ENCODE measurements at places on chromosomes 5 and 9.
A peak's percentile ranks its signal among the peaks of the same experiment; 100 is the strongest.

DNA sequence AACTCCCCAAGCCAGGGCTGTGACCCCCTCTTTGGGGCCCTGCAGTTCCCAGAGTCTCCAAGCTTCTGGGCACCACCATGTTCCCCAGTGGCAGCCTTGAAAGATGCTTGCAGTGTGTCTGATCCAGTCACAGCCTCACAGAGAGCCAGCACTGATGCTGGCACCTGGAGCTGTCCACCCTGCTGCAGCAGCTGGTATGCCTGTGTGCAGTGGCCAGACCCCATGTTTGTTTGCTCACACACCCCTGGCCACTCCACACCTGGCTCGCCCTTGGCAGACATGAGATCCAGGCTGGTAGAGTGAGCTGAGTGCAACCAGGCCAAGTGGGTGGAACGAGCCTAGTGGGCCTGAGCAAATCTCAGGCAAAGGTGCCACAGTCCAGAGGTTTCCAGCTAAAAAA lies 106.0 kb downstream of the C9orf50 start:
- no peak overlapping the region for H3K27ac ChIP-seq
- H3K27me3 ChIP-seq = peaks cover 4% of the 10 kb centered on the region
- no peak for DNase-seq
- peaks cover 6% of the 10 kb centered on the region for H3K36me3 ChIP-seq

GRCh38 chr5:54702470-54702869 lies 184.9 kb downstream of the SNX18 start:
- no peak overlapping the region for H3K27ac ChIP-seq
- no peaks in the 10 kb centered on the region for H3K36me3 ChIP-seq
- no peaks in the 10 kb centered on the region for H3K27me3 ChIP-seq
- H3K4me3 ChIP-seq = no peak overlapping the region

- peaks cover 11% of the 10 kb centered on the region for H3K4me1 ChIP-seq
- no peak overlapping the region for H3K4me3 ChIP-seq
- no peak for DNase-seq
- H3K36me3 ChIP-seq = peaks cover 2% of the 10 kb centered on the region
Observed at GRCh38 chr5:176680226-176680563, 32.9 kb downstream of the TSPAN17 start.

DNA sequence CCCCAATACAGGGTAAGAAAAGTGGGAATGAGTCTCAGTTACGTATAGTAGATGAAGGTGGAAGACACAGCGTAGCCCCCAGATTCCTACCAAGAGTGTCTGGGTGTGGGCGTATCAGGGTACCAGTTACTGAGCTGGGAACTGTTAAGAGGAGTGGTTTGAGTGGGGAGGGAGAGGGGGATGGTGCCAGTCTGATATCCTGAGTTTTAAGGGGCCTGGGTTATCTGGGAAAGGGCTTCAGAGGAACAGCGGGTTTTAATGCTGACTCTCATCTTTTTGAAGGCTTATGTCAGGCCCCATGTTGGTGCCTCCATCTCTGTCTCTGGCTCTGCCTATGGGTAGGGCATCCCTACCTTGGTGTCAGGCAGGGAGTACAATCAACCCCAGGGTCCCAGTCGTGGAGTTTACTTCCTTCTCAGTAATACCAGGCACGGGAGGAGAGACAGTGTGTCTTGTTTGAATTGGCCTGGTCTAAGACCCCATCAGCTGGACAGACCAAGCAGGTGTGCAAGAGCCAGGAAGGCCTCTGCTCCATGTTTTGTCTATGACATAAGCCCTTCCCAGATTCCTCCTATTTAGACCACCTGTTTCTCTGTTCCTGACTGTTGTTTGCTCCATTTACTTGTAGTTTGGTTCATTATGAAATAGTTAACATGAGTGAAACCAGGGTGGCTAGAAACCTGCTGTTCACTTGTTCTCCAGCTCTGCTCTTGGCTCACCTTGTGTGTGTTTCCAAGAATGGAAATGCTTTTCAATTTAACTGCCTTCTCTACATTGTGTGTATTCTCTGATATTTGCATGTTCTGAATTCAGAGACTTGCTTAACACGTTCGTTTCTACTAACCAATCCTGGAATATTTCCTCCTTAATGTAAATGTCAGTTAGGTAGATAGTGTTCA lies 125.6 kb downstream of the DAB2IP start:
- DNase-seq = no peak
- H3K27me3 ChIP-seq = peaks cover 15% of the 10 kb centered on the region
- H3K4me3 ChIP-seq = no peak overlapping the region
- H3K4me1 ChIP-seq = peaks cover 5% of the 10 kb centered on the region
- H3K36me3 ChIP-seq = peaks cover 4% of the 10 kb centered on the region

GRCh38 chr9:124477648-124478285 lies 27.5 kb downstream of the ADGRD2 start:
- no peak overlapping the region for H3K27ac ChIP-seq
- H3K36me3 ChIP-seq = no peaks in the 10 kb centered on the region
- no peak for DNase-seq
- peaks cover 5% of the 10 kb centered on the region for H3K4me1 ChIP-seq

DNA sequence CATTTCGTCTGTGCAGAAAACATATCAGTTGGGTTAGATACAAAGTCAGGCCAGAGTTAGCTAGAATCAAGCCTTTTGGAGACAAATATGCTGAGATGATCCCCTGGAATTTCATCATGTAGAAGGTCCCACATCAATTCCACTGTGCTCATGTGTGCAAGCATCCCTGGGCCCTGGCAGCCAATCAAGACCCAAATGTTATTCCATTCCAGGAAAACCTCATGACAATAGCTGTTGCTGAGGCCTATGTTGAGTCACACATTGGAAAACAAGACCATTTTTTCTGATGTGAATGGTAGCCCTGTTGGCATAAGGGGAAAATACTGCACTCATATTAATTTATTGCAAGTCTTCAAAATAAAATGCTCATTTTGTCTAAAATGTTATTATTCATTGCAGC lies 11.5 kb downstream of the SPOCK1 start:
- H3K27me3 ChIP-seq = no peaks in the 10 kb centered on the region
- H3K36me3 ChIP-seq = no peaks in the 10 kb centered on the region
- H3K27ac ChIP-seq = no peak overlapping the region
- H3K4me3 ChIP-seq = no peak overlapping the region
- no peaks in the 10 kb centered on the region for H3K4me1 ChIP-seq

DNA sequence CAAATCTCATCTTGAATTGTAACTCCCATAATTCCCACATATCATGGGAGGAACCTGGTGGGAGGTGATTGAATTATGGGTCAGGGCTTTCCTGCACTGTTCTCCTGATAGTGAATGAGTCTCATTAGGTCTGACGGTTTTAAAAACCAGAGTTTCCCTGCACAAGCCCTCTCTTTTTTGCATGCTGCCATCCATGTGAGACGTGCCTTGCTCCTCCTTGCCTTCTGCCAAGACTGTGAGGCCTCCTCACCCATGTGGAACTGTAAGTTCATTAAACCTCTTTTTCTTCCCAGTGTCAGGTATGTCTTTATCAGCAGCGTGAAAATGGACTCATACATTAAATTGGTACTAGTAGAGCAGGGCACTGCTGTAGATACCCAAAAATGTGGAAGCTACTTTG lies 22.4 kb upstream of the KDM4C start:
- no peak overlapping the region for H3K4me3 ChIP-seq
- H3K27me3 ChIP-seq = no peaks in the 10 kb centered on the region
- peak overlapping the region; percentile 5 for H3K27ac ChIP-seq

- DNase-seq = no peak
- no peak overlapping the region for H3K4me3 ChIP-seq
Observed at GRCh38 chr5:16976625-16977008, 40.5 kb upstream of the MYO10 start.

DNA sequence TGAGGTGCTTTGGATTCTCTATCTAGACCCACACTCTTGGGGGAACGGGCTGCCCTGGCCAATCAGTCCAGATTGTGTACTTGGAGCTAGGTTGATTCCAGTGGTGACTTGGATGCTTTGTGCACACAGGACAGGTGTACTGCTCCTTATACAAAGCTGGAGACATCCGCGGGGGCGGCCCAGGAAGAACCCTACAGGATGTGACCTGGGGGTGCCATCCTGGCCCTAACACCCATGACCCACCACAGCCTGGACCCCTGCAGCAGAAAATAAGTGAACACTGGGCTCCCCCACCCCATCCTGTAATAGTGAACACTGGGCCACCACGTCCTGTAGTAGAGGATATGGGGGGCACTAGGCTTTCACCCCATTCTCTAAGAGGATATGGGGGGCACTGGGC lies 12.1 kb upstream of the PLEKHG4B start:
- peaks cover 23% of the 10 kb centered on the region for H3K27me3 ChIP-seq
- no peak overlapping the region for H3K4me3 ChIP-seq
- H3K27ac ChIP-seq = no peak overlapping the region
- no peak for DNase-seq
- peaks cover 4% of the 10 kb centered on the region for H3K36me3 ChIP-seq
- H3K4me1 ChIP-seq = no peaks in the 10 kb centered on the region

- no peaks in the 10 kb centered on the region for H3K36me3 ChIP-seq
- H3K4me1 ChIP-seq = peaks cover 3% of the 10 kb centered on the region
- no peak for DNase-seq
- H3K27me3 ChIP-seq = peaks cover 8% of the 10 kb centered on the region
- H3K27ac ChIP-seq = no peak overlapping the region
Observed at GRCh38 chr5:62093976-62094375, 212.0 kb upstream of the KIF2A start.

DNA sequence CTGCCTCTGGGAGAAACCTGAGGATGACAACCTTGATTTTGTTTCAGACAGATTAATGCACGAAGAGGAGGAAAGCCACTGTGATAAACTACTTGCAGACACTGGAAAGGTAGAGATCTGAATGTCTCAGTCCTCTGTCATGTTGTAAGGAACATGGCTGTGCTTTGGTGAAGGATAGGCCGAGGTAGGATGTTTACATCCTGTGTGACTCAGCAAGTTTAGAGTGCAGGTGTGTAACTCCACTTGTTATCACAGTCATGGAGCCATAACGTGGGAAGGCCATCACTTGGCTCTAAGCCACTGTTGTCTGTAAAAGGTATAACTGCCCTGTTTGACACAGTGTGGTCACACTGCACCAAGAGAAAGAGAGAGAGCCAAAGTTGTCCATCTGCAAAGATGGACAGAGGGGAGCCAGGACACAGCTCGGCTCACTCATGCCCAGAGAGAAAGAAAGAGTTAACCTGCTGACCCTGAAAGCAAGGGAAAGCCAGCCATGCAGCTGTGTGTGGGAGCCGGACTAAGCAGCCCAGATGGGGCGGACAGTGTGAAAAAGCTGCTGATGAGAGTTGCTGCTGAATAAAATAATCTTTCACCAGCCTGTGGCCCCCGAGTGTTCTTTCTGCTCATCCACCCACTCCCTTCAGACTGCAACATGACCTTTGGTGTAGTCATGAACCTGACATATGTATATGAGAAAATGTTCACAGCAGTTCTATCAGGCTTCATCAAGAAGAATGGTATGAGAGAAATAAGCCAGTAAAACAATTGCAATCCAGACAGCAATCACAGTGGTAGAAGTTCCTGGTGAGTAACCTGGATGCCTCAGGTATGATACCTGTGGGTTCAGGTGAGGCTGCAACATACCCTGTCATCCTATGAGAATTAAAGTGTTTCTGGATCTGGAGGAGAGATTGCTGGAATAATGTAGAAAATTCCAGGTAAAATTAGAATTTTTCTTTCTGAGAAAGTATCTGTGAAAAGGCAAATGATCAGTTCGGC lies 115.9 kb downstream of the TARS1 start:
- H3K4me3 ChIP-seq = no peak overlapping the region

- H3K27me3 ChIP-seq = no peaks in the 10 kb centered on the region
- DNase-seq = no peak
Observed at GRCh38 chr5:55308254-55308836, 556 bp downstream of the MTREX start.

GRCh38 chr5:149886060-149886459 lies 58.5 kb downstream of the PDE6A start:
- no peak for DNase-seq
- no peak overlapping the region for H3K27ac ChIP-seq
- no peaks in the 10 kb centered on the region for H3K4me1 ChIP-seq
- H3K36me3 ChIP-seq = peaks cover 2% of the 10 kb centered on the region
- H3K27me3 ChIP-seq = peaks cover 12% of the 10 kb centered on the region

- no peaks in the 10 kb centered on the region for H3K27me3 ChIP-seq
- H3K36me3 ChIP-seq = peaks cover 2% of the 10 kb centered on the region
- no peak overlapping the region for H3K4me3 ChIP-seq
- peaks cover 21% of the 10 kb centered on the region for H3K4me1 ChIP-seq
Observed at GRCh38 chr9:36046923-36047322, 10.2 kb downstream of the RECK start.

DNA sequence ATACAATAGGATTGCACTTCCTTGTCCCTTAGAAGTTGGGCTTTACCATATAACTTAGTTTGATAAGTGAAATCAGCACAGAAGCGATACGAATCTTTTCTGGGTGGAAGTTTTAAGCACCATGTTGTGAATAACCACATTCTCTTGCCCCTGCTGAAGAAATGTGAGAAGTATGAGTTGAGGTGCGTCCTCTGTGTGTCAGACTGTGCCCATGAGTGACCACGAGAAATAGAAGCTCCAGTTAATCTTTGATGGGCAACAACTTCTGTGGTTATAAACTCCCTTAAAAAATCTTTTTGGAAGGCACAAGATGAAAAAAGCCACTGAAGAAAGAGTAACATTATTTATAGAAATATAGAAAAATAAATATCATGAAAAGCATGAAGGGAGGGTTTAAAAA lies 668.2 kb downstream of the DTWD2 start:
- H3K4me1 ChIP-seq = no peaks in the 10 kb centered on the region
- H3K27me3 ChIP-seq = no peaks in the 10 kb centered on the region
- no peaks in the 10 kb centered on the region for H3K36me3 ChIP-seq
- DNase-seq = no peak
- H3K27ac ChIP-seq = no peak overlapping the region
- H3K4me3 ChIP-seq = no peak overlapping the region

DNA sequence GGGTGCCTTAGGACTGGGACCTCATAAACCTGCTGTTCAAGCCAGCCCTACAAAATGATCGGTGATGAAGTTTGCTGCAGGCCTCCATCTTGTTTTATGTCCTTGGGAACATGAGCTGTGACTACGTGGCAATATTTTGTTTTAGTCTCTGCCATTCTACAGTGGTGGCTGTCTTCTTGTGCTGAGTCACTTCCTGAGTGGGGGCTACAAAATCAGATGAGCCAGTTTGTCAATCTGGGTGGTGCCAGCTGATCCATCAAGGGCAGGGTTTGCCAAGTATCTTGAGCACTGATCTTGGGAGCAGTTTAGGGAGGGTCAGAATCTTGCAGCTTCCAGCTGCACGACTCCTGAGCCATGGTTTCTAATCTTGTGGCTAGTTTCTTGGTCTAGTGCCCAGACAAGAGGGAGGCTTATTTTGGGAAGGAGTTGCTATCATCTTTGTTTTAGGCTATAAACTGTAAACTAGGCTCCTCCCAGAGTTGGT lies 94.7 kb downstream of the YTHDC2 start:
- no peak overlapping the region for H3K4me3 ChIP-seq
- H3K4me1 ChIP-seq = peaks cover 4% of the 10 kb centered on the region
- H3K27me3 ChIP-seq = peaks cover 15% of the 10 kb centered on the region
- no peak for DNase-seq
- H3K27ac ChIP-seq = no peak overlapping the region

DNA sequence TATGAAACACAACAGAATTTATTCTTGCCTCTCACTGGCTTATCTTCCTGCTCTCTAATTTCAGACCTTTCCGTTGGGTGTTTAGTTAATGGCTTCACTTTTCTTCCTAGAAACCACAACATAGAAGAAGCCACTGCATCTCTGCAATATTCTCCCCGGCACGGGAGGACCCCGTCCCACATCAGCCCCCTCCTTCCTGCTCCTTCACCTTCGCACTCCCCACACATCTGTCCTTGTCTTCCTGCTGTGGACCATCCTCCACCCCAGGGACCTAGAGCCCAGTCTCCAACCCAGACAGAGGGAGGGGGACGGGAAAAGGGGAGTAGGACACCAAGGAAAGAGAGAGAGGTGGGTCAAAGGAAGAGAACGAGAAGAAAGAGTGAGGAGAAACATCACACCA lies 1.4 kb downstream of the OR2V1 start:
- no peak overlapping the region for H3K27ac ChIP-seq
- peaks cover 6% of the 10 kb centered on the region for H3K4me1 ChIP-seq
- H3K27me3 ChIP-seq = peaks cover 30% of the 10 kb centered on the region
- peaks cover 2% of the 10 kb centered on the region for H3K36me3 ChIP-seq
- no peak overlapping the region for H3K4me3 ChIP-seq
